SHP77 treated with DMSO at 0.1 percent for 48 hours (cell line): ENCODE measurements at places on chromosomes 4 and X.

DNA sequence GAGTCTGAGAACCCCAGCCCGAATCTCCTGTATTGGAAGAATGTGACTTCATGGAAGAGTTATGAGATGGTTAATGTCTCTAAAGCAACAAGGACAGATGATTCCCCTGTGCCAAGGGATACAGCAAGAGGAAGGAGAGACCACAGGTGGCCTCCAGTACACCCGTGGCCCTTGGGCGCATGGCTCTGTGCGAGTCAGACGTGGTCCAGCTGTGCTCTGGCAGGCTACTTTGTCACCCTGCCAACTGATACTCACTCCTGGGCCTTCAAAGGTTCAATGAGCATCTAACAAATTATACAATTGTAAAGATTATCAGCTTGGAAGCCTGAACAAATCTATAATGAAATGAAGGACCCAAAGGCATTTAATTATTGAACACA lies 71.7 kb downstream of the NYX start:
- DNase-seq, result no peak

GRCh38 chrX:63934791-63935190 lies 149.8 kb upstream of the ARHGEF9 start:
- no peak for DNase-seq

GRCh38 chr4:115158296-115158695 lies 44.9 kb upstream of the NDST4 start:
- no peak for DNase-seq

DNA sequence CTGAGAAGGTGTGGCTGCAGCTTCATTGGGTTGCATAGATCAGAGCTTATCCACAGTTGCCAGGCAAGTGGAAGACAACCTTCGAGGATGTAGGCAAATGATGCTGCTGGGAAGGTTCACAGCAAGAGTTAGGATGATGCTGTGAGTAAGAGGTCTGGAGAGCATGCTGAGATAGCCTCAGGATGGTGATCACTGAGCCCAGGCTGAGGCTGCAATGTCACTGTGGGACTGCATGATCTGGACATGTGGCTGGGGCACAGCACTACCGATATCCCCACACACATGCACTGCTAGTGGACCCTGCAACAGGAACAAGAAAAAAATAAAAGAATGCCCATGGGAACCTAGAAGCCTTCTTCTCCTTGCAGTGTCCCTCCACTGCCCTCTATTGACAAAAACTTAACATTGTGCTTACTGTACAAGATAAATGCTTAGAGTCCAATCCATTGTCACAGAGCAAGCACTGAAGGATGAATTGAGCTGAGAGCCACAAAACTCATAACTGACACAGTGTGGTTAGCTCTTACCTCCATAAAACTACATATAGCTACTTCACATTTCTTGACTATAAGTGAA lies 105.6 kb downstream of the CNKSR2 start:
- no peak for DNase-seq

DNA sequence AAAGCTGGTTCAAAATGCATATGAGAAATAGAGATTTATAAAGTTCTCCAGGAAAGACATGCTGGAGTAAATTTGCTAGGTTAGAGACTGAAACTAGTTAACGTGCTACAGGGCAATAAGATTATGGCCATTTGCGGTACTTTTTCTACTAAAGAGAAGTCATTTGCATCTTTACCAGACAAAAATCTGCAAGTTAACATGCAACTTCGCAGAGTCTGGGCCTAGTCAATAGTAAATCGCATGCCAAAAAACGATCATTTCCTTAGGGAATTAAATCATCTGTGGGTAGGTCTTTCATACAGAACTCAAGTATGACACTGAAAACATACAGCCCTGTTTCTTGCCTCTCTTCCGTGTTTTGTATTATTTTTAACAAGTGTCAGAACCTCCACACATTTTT lies 32.8 kb upstream of the REST start:
- DNase-seq, result no peak

- DNase-seq, result peak; percentile 96
Observed at GRCh38 chr4:62130637-62131036, 930.5 kb downstream of the ADGRL3 start.

- DNase-seq, result no peak
Observed at GRCh38 chr4:166014411-166014810, 141.4 kb downstream of the TLL1 start.

DNA sequence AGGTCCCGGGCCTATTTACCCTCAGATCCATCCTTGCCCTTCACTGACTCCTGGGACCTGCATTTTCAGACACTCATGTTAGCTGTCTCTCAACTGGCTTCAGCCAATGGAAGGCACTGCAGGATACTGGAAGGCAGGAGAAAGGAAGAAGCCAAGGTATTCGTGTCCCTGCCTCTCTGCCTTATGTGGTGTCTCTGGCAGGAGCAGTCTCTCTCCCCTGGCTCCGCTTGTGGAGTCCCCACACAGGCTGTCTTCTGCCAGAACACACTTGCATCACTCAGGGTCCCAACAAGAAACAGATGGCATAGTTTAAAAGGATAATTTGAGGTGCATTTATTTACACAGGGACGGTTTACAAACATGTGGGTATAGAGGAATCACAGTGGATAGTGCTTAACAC lies 21.6 kb upstream of the MAPK10 start:
- no peak for DNase-seq

- DNase-seq, result no peak
Observed at GRCh38 chrX:136827026-136827425, 46.3 kb upstream of the ARHGEF6 start.

DNA sequence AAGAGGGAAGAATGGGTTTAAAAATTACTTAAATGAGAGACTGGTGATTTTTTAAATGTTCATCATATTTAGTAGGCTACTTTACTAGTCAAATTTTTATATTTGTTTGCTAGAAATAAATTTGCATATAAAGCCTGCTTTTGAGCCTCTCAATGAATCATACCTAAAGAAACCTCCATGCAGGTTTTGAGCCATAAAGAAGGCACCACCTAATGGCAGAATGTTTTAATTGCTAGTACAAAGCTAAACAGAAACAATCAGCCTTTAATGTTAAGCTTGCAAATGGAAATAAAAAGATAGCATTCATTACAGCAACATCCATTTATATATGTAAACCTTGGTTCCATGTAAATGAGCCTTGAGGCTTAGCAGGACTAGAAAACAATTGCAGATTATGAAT lies 989.7 kb downstream of the CCSER1 start:
- DNase-seq, result no peak

- DNase-seq, result no peak
Observed at GRCh38 chrX:142998447-142999198, 27.1 kb upstream of the SPANXN4 start.

GRCh38 chr4:71050809-71051208 lies 57.4 kb downstream of the DCK start:
- DNase-seq, result no peak

DNA sequence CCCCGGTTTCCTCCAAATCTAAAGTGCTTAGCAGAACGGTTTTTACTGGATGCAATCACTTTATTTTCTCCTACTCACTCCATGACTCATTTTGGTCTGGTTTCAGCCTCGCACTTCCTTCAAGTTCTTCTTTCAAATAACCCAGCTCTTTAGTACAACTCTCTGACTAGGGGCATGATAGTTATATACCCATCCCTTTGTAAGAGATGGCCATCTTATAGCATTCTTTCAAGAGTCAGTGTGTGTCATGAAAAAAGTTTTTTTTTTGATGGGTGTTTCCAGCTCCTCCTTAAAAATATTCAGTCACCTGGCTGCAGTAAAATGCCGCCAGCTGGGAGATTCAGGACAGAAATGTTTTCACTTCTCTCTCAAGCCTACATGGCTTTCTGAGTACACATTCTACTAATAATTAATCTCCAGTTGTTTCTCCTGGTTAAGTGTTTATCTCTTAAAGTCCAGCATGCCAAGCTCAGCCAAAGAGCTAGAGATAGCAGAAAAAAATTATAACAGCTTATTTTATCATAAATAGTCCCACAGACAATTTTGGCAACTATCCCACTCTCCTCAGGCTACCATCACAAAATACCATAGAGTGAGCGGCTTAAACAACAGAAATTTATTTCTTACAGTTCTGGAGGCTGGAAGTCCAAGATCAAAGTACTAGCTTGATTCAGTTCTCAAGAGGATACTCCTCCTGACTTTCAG lies 139.3 kb downstream of the GASK1B start:
- DNase-seq, result no peak

- no peak for DNase-seq
Observed at GRCh38 chr4:42385516-42385915, 11.8 kb upstream of the SHISA3 start.

DNA sequence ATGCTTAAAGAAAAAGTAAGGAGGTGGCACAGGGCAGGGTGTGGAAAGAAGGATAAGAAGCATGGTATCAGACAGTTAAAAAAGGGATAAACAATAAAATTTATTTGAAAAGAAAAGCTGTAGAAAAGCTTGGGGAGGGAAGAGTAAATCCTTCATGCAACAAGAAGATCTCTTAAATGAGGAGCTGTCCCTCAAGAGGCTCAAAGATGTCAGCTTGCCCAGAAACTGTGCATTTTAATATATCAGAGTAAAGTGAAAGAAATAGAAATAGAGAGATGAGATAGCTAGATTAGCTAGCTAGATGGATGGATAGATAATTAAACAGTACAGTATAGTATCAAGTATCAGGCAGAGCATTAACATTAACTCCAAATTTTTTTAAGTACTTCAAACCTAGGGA lies 170.3 kb downstream of the LDB2 start:
- no peak for DNase-seq

DNA sequence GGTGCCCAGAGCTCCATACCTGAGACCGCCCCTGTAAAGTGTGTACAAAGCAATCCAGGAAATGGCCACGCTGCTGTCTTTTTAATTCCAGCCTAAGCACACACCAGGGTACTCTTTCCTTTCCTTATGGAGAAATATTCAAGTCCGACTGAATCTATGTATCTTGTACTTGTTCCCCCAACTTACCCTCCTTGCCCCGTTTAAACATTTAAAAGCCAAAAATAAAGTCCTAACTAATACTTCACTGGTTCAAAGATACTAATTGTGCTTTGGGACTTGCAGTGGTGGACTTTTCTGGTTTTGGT lies 731 bp upstream of the AMMECR1 start:
- DNase-seq, result no peak

DNA sequence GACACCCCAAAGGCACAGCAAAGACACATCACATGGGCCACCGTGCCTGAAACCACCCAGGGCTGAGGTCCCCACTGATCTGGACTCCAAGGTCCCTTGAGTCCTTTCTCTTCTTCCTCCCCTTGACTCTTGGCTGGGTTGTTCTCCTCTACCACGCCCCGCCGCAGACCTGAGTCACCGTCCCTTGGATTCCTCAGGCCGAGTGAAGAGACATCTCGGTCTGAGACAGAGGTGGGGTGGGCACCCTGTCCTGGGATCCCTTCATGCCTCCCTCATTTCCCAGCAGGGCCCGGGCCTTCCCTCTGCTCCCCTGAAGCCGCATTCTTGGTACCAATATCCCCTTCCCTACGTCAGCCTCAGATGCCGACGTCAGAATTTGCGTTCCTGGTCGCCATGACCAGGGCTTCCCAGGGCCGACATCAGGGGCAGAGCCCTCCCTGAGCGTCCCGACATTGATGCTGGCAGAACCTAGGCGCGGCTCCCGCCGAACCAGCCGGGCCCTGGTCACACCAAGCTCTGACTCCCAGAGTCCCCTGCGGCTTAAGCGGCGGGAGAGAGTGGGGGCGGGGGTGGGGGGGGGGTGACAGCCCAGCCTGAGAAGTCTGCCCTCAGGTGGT lies 498 bp downstream of the MAGEA10 start:
- DNase-seq, result no peak

- DNase-seq, result no peak
Observed at GRCh38 chr4:84378983-84379382, 120.1 kb downstream of the NKX6-1 start.

DNA sequence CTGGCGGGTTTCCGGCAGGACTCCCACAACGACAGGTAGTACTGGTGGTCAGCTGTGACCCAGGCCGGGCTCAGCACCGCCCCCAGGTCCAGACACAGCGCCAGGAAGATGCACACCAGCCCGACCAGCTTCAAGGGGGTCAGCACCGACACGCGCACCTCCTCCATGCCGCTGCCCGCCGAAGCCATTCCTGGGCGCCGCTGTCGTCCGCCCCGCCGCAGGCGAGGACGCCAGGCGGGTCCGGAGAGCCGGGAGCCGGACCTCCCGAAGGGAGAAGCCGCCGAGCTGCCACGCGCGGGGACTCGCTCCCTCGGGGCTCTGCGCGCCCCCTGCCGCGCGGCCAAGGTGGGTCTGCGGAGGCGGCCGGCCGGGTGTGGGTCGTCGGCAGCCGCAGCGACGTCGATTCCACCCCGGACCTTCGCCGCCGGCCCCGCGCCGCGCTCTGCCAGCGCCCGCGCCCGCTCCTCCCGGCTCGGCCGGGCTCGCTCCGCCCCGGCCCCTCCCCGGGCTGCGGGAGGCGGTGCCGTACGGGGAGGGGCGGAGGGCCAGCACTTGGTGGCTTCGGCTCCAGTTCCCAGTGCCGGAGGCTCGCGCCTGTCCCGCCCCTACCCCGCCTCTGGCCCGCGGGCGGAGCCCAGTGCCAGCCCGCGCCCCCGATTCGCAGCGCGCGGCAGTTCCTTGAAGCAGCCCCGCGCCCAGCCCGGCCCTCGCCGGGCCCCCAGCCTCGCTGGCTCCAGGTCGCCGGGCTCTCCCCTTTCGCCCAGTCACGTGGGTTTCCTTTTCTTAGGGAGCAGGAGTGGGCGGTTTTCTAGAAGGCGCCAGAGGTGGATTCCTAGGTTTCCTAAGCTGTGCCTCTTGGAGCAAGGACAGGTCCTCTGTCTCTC lies at the start of gene TMEM47:
Gene TMEM47, minus strand, starts transcription at position 444 of the 884 bp plus-strand sequence. Its CDS starts 256 bp downstream, at position 188.
- DNase-seq, result peak; percentile 35

DNA sequence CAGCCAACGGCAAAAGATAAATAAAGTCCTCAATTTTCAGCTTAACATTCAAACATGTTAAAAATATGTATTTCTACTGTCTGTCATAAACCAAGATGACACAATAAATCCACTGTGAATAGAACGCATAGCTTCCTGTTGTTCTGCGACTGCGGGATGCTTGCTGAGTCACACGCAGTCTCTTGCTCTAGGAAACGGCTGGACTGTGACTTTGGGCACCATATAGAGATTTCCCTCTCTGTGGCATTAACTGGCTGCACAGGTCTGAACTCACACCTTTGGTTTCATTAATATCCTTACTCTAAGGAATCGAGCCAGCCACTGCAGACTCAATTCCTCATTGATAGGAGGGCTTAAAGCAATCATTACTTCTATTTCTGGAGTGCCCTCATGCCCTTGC lies 8.4 kb downstream of the BEND4 start:
- DNase-seq, result no peak

DNA sequence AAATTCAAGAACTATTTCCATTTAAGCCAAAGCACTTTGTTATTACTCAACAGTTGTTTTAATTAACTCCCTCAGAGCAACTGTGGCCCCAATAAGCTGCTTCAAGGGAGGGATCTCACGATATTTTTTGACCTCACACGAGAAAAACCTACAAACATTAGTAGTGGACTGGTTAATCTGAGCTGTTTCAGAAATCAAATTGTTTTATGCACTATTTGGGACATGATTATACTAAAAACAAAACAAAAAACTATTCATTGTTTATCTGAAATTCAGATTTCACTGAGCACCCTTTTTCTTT lies 74.3 kb downstream of the DCHS2 start:
- DNase-seq, result no peak

- DNase-seq, result no peak
Observed at GRCh38 chrX:154733066-154733425, 17.8 kb downstream of the GAB3 start.

- DNase-seq, result no peak
Observed at GRCh38 chr4:86965019-86965976, 30.5 kb downstream of the AFF1 start.

GRCh38 chrX:10667143-10667542 lies 46.8 kb upstream of the MID1 start:
- DNase-seq, result no peak
